ENCODE measurements at places on chromosomes 11 and 22.

GRCh38 chr11:48073031-48073861 is 92.9 kb downstream of the PTPRJ start:
- DNase-seq: no peak

- DNase-seq: no peak
Measured at GRCh38 chr11:803770-804598, 1.0 kb downstream of the PIDD1 start.

DNA sequence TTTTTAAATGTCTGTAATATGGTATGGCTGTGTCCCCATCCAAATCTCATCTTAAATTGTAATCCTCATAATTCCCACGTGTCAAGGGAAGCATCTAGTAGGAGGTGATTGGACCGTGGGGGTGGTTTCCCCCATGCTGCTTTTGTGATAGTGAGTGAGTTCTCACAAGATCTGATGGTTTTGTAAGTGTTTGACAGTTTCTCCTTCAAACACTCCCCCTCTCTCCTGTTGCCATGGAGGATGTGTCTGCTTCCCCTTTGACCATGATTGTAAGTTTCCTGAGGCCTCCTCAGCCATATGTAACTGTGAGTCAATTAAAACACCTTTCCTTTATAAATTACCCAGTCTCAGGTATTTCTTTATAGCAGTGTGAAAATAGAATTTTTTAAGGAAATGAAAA is 31.1 kb upstream of the CD44 start:
- DNase-seq: no peak

DNA sequence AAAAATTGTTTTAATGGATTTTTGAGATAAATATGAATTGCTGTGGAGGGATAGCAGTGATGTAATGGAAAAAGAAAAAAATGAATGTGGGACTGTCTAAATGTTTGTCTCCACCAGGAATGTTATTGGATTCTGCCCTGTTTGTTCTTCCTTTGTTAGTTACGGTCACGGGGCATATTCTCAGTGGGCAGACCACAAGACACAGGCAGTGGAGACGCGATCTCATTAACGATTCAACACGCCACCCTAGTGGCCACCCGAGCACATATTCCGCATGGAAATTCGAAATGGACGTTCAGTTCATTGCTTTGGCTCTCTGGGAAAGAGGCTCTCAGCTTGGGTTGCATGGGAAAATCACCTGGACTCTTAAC is 151.8 kb upstream of the TTC12 start:
- peak; percentile 59 for DNase-seq

DNA sequence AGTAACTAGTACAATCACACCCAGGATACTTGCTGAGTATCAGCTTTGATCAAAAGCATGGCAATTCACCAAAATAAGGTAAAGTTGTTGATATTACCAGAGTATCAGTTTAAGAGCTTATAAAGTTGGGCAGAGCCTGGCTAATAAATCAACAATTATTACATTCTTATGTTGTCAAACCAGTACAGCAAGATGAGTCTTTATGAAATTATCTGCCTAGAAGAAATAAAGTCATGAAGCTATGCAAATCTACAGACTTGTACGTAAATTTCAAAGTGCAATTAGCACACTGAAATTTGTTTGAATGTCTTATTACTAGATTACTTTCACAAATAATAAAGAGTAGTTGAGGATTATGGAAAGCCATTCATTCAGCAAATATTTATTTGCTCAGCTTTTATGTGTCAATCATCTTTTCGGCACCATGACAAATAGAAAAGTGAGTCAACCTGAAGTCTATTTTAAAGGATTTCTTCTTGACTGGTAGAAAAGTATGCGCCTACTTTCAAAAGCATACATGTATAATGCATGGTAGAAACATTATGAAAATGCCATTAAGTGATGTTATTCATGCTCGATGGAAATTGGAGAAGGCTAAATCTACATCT is 5.0 kb upstream of the ANO3 start:
- no peak for DNase-seq

- no peak for DNase-seq
Measured at GRCh38 chr11:86241956-86242535, 2.5 kb upstream of the EED start.

DNA sequence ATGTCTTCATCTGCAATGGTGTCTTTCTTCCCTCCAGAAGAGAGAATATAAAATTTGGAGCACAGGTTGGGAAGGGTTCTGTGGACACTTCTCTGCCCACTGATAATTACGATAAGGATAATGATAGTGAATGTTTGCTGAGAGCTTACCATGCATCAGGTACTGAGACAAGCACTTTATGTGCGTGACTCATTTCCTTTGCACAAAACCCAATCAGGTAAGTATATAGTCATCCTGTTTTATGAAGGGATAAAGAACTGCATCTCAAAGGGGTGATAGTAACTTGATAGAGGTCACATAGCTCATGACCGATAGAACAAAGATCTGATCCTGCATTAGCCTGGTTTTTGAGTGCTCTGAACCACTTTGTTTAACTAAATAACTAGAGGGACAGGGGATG is 9.4 kb downstream of the DRD2 start:
- DNase-seq: no peak

- DNase-seq: no peak
Measured at GRCh38 chr11:746289-747157, 741 bp upstream of the TALDO1 start.

- no peak for DNase-seq
Measured at GRCh38 chr11:117830072-117830471, 5.5 kb upstream of the FXYD2 start.
